Neural progenitor cell (in vitro differentiated cells): ENCODE measurements at places on chromosomes 7 and 10. TPM values are rescaled to one million over a fixed set of nuclear protein-coding genes. Genes with fewer than 3 reads are reported as not detected.
A peak's percentile ranks its signal among the peaks of the same experiment; 100 is the strongest.

GRCh38 chr7:80392229-80393169, 119.4 kb downstream of the GNAT3 start:
- no peak for DNase-seq

Gene OR2A42
- total RNA-seq: 0.15 TPM in 1 of 2 replicates, not detected in the other

DNA sequence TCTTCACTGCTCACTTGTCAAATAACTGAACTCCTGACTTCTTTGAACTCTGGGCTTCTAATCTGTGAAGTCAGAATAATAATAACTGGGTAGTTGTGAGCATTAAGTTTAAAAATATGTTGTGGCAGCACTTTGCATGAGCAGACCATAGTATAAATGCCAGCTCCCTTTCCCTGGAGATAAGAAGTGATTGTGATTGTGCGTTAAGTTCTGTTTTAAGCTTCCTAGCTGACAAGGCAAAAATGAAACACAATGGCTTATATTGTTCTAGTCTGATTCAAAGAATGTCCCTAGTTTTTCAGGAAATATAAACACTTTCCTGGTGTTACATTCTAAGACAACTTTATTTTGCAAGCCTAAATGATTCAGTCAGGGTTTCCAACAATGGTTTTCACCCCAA, 61.8 kb downstream of the PTPRE start:
- no peak for DNase-seq

Gene PPA1
- total RNA-seq: 134 and 203 TPM in 2 replicates

- peak; percentile 57 for DNase-seq
These were observed 2.4 kb upstream of the NKX2-3 start for GRCh38 chr10:99530108-99531025.

DNA sequence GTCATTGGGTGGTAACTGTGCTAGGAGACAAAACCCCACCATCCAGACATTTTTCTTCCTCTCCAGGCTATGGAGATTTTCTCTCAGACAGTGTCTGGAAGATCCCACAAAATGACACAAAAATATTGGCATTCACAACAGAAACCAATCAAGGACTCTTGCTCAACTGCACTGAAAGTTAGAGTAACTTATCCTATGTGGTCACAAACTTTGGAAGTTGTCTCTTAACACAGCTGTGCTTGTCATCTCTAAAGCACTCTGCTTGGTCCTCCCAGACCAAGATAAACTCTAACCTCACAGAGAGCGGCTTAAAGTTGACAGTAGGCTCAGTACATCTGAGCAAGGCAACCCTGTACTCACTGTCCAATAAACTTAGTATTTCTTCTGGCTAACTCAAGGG, 74.9 kb downstream of the AKR1C4 start:
- no peak for DNase-seq

Gene UCMA
- total RNA-seq: not detected in 2 replicates

- DNase-seq: no peak
These were observed 223.8 kb downstream of the KIAA1217 start for GRCh38 chr10:24432478-24433416.

DNA sequence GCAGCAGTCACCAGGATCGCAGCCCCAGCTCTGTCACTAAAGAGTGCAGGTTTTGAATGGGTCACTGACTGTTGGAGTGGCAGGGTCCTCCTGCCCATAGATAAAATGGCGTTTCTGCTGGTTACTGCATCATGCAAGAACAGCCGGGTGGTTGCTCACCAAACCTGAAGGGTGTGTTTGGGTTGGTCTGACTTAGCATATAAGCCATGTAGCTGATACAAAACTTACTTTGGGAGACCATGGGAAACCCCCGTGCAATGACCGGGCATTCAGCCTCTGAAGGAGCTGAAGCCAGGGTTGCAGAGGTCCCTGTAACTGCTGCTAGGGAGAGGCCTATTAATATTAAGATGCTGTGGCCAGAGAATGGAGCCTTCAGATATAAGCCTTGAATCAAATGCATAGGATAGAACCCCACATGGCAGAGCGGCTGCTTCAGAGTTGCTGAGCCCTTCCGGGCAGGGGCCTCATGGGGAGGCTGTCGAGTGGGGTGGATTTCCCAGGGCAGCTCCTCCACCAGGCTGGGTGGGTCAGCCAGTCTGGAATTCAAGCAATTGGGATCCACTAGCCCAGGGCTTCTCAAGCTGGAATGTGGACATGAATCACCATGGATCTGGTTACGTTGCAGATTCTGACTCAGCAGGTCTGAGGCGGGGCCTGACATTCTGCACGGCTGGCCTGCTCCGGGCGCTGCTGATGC, 70.9 kb upstream of the CTBP2 start:
- no peak for DNase-seq

DNA sequence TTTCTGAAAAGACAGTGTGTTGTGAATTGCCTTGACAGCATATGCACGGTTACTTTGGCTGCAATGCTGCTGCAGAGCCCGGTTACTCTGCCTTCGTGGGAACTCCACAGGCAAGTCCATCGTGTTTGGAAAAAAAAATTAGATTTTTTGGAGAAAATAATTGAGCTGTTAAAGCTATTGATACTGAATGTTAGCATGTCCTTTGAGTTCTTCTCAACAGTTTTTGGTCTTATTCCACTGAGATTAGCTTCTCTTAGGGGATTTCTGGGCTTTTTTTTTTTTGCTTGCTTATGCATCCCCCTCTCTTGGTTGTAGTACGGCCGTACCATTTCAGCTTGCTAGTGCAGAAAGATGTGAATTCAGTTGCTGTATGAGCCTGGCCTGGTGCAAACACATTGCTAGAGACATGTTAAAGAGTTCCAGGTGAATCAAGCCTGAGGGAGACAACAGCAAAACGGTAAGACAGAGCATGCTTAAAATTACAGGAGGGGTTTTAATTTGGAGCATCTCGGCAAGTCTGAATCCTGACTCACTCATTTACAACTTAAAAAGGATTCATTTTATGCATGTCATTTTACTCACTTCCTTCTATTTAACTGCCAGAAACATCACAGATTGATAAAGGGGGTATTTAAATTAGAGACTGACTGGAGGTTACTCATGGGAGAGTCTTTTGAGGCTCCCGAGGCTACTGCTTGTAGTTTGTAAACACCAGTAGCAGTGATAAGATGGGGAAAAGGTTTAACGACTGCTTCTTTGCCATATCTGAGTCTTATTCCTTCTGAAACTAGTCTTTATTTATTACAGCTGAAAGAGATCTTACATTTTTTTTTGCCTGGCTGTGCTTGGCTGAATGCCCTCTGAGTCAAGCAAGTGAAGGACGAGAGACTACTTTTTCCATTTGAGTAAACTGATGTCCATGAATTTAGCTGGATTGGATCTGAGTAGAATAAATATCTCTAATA, 113.7 kb downstream of the CDK14 start:
- no peak for DNase-seq

Gene STEAP2
- total RNA-seq: 3.0 and 3.6 TPM in 2 replicates

DNA sequence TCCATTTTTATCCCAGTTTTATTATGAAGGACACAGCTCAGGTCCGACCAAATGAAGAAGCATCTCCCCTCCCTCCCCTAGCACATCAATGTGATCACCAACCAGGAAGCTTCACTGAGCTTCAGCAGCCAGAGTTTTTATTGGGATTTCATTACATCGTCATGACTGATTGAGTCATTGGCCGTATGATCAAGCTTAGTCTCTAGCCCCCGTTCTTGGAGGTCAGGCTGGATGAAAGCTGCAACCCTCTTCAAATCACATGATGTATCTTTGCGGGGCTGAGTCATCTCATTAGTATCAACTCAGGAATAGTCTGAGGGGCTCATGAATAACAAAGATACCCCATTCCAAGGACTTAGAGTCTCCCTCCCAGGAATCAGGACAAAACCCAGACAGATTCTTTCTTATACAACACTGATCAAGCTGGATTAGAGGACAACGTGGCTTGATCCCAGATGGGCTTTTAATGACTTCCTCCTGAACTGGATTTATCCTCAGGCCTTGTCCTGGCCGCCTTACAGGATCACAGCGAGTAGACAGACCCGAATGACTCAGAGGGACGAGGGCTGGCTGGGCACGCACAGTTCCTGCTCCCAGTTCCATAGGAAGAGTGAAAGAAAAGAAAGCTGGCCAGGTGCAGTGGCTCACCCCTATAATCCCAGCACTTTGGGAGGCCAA, 14.5 kb downstream of the LIMK1 start:
- no peak for DNase-seq

Gene ADAM8
- total RNA-seq: 3.2 and 3.3 TPM in 2 replicates

- no peak for DNase-seq
These were observed 108.9 kb upstream of the PDCD4 start for GRCh38 chr10:110762849-110763211.

Gene SLC18A3
- total RNA-seq: not detected in 2 replicates

Gene FOXI2
- not detected in 2 replicates for total RNA-seq

GRCh38 chr10:6813856-6814255, 233.8 kb upstream of the PRKCQ start:
- DNase-seq: no peak

- no peak for DNase-seq
These were observed 156.6 kb upstream of the TRIM24 start for GRCh38 chr7:138303230-138304070.

- DNase-seq: peak; percentile 78
These were observed 1.3 kb downstream of the SEMA3D start for GRCh38 chr7:85185424-85186082.

DNA sequence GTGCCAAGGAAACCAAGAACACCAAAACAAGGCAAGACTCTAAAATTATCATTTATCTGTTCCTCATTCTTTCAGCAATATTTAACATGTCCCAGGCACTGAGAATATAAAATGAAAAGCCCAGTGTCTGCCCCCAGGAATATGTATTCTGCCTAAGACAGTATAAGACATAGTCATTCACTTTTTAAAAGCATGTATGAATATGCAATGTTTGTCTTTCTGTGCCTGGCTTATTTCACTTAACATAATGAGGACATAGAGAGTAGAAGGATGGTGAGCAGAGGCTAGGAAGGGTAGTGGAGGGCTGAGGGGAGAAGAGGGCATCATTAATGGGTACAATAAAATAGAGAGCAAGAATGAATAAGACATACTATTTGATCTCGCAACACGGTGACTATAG, 44.6 kb upstream of the BET1 start:
- DNase-seq: no peak

DNA sequence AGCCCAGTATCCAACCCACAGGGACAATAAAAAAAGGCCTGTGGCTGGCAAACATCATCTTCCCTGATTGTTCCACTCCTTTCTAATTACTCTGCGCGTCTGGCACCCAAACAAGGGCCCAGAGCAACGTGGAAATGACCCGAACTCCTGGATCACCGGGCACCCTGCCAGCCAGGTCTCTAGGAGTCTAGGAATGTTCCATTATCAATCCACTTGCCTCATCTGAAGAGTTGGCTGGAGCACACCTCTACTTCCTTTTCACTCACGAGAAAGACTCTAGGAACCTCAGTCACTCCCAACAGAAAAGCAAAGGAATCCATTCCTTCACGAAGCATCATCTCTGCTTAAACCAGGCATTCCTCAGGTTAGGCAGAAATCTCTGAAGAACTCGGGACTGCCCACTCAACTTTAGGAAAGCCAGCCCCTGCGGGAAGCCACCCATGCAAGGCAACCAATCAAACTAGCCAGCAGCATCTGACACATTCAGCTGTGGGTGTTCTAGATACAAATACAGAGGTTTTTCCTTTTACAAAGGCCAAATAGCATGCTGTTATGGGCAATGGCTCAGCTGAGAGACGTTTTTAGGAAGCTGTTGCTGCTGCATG, 37.7 kb downstream of the ATXN7L1 start:
- no peak for DNase-seq

GRCh38 chr7:38310591-38311101, 37.2 kb upstream of the TARP start:
- DNase-seq: no peak

GRCh38 chr10:70576803-70577517, 25.6 kb downstream of the PRF1 start:
- DNase-seq: no peak

- no peak for DNase-seq
These were observed 44.8 kb downstream of the CLIP2 start for GRCh38 chr7:74334030-74334429.

DNA sequence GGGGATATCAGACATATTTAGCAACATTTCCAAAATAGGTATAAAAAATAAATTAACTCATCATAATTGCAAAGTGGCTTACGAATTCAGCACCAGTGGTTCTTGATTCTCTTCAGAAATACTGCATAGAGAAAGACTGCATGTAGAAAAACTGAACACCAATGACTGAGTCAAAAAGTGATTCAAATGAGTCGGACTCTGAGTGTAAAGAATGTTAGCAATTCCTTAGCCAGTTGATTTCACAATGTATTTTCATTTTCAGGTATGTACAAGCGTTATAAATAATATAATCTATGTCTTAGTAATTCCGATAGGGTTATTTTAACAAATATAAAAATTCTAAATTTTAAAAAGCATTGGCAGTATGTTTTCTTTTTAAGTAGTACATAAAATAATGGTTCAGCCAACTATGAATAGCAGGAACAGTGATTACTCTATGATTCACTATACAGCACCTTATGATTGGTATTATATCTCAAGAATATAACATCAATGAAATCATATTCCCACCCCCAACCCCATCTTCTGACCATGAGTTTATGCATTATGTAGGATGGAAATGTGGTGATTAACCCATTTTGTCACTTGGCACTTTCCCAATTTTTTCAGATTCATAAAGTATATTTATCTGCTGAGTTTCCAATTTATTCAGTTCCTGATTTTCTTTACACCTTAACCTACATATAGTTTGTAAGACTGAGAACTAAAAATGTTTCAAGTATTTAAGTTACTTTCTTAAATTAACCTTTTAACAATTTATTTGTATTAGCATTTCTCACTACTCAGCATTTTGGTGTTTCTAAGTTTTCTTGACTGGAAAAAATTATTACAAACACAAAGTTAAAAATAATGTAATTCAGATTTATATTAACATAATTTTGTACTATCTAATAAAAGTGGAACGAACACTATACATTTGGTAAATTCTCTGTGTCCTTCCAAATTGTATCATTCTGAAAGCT, 33.9 kb downstream of the DNAJC1 start:
- DNase-seq: no peak

GRCh38 chr7:22204312-22204711, 152.6 kb downstream of the RAPGEF5 start:
- DNase-seq: no peak

DNA sequence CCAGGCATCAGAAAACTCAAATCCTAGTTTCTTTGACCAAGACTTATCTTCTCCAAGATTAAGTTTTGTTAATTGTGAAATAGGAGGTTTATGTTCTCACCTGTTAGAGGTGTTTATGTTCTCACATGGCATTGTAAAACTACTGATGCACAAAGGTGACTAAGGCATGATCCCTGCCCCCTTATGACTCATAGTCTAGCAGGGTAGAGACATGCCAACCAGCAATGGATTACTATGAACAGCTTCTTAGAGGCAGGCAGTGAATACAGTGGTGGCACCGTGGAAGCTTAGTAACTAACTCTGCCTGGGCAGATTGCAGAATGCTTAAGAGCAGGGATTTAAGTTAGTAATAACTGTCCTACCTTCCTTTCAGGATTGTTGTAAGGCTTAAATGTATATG, 400.9 kb downstream of the SORCS3 start:
- DNase-seq: no peak

GRCh38 chr7:151100921-151101320, 14.6 kb downstream of the AGAP3 start:
- no peak for DNase-seq

Gene CYP2C19
- not detected in 2 replicates for total RNA-seq

Gene NAT16
- 0.28 TPM in 1 of 2 replicates, not detected in the other for total RNA-seq
